SJSA1 (cell line): ENCODE measurements at places on chromosomes 5 and 9. TPM values are rescaled to one million over a fixed set of nuclear protein-coding genes. Genes with fewer than 3 reads are reported as not detected.

DNA sequence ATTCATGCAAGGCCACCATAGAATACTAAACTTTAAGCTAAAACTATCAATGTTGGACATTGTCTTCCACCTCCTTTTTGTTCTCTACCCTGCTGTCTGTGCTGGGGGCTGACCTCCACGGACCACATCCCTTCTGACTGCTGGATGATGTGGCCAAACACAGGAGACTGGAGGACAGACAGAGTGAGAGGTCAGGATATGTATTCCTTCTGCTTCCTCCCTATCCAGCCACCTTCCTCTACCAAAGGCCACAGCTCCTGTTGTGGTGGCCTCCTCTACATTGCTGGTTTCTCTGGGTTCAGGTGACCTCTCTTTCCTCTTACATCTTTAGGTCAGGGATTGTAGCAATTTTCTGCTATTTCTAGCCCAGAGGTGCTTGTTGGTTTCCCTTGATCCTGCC lies 148.1 kb downstream of the ACTBL2 start:
- no peak overlapping the region for H3K4me3 ChIP-seq
- H3K36me3 ChIP-seq: no peaks in the 10 kb centered on the region
- DNase-seq: no peak
- H3K27ac ChIP-seq: no peak overlapping the region
- H3K27me3 ChIP-seq: no peaks in the 10 kb centered on the region
- peaks cover 20% of the 10 kb centered on the region for H3K4me1 ChIP-seq

The TNFSF8 gene
- not detected in 2 replicates for total RNA-seq

The NACC2 gene
- 18.9 and 20.2 TPM in 2 replicates for total RNA-seq

The PTGDS gene
- total RNA-seq: not detected in 2 replicates

The LIFR gene
- total RNA-seq: 36.2 and 46.0 TPM in 2 replicates
